NCI-H187 (cell line): ENCODE measurements at places on chromosomes 11 and 22.

DNA sequence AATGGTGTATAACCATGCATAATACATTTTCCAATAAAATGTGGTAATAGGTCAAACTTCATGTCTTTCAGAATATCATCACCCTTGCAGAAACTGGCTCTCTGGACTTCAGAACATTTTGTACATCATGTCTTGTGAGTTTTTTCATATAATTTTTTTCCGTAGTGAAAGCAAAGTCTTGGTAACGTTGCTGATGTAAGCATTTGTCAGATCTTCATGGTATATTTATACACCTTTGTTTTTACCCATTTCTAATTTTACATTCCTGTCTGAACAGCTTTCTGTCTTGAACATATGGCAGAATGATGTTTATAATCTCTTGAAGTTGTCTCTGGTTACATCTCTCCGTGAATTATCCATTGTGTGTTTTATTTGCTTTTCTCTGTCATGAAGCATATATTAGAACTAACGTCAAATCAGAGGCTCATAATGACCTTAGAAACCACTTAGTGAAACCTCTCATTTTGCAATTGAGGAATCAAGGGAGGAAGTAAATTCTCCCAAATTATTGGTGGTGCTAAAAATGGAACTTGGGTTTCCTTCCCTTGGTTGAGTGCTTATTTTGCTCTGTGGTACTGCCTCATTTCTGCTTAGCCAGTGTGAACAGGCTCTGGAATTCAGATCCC, 37.4 kb downstream of the CSRP3 start:
- DNase-seq = peak; percentile 33

DNA sequence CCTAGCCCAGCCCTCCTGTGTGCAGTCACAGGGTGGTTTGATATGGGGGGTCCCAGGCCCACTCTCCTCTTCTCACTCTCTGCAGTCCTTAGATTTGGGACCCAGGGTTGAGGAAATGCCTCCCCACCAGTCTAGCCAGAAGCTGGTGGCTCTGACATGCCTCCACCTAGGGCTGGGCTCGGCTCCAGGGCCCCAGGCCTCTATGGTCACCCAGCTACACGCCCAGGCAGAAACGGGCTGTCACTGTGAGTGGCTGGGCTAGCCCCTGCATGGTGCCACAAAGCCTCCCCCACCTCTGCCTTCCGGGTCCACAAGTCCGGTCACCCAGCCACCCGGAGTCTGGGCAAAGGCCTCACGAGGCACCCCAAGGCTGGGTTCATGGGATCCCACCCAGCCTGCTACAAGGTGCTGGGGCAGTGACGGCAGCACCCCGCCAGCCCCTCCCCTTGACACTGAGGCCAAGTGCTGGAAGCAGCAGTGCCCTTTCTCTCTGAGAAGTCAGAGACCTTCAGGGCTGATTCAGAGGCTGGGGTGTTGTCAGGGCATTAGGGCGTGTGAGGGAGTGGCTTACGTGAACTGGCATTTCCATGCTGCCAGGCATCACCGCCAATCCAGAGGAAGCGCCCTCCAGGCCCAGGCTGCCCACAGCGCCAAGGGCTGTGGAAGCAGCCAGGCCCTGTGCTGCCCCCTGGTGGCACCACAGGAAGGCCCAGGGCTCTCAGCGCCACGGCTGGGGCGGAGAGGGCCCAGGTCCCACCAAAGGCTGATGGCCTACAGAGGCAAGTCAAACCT, 638 bp upstream of the PITPNM1 start:
- DNase-seq = peak; percentile 49

GRCh38 chr11:73969991-73970800, 12.4 kb downstream of the UCP2 start:
- DNase-seq = no peak

- no peak for DNase-seq
Measured at GRCh38 chr11:92765965-92766371, 203.5 kb upstream of the MTNR1B start.

- no peak for DNase-seq
Measured at GRCh38 chr11:62560566-62561103, 13.1 kb downstream of the EEF1G start.

GRCh38 chr11:16607675-16608644, 130.5 kb upstream of the C11orf58 start:
- DNase-seq = peak; percentile 27

- no peak for DNase-seq
Measured at GRCh38 chr11:69210310-69211035, 54.7 kb downstream of the SMIM38 start.

- DNase-seq = no peak
Measured at GRCh38 chr11:16293204-16293681, 63.1 kb downstream of the SOX6 start.

DNA sequence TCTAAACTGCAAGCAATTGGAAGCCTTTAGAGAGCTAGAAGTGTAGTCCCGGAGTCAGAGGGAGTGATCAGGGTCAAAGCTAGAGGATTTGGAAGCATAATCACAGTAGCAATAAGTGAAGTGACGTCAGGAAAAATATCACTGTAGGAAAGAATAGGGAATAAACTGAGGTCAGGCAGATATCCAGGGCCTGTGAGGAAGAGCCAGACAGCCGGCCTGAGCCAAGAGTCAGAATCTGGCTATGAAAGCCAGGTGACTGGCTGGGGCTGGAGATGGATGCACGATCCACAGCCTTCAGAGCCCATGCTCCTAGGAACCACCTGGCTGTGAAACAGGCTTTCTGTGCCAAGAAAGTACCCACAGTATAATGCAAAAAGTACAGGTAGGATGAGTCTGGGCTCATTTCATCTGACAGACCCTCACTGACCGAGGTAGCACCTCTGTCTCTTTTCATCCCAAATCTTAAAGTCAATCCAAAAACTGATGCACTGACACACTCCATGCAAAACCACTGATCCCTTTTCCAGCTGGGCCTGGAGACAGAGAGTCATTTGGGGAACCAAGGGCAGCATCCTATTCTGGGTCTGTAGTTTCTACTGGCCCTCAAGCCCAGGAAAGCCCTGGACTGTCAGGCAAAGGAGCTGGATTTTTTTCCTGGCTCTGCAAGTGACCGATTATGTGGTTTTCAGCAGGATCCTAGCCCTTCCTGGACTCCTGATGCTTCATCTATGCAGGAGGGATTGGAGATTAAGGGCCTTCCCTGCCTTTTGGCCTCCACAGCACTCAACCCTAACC, 21.3 kb downstream of the TRIM66 start:
- no peak for DNase-seq

GRCh38 chr11:61635787-61636186, 44.4 kb upstream of the DAGLA start:
- no peak for DNase-seq

DNA sequence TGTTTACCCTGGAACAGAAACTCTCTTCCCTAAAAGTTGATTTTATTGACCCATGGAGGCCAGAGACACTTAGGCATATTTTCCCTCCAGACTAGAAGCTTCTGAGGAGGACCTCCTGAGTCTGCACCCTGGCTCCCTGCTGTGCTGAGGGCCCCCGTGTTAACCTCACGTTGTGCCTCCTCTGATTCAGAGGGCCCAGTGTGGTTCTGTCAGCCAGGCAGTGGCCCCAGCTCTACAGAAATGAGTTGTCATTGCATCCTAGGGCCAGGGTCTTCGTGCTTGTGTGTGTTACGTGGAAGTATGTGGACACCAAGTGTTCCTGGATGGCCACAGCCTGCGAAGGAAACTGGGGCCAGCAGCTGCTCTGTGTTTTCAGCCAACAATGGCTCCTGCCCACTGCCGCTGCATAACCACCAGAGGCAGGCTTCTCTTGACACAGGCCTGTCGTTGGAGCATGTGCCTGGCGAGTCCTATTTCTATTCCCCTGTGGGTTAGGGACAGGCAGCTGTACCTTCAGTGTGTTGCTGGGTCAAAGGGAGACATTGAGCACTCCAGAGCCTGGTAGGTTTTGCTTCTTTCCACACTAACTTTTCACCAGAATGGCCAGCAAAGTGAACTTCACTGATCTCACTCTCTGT, 44.5 kb downstream of the MED15 start:
- DNase-seq = no peak

- DNase-seq = no peak
Measured at GRCh38 chr11:66281776-66282467, 3.9 kb downstream of the CNIH2 start.

GRCh38 chr22:46064228-46064965, 85.9 kb upstream of the PPARA start:
- no peak for DNase-seq

DNA sequence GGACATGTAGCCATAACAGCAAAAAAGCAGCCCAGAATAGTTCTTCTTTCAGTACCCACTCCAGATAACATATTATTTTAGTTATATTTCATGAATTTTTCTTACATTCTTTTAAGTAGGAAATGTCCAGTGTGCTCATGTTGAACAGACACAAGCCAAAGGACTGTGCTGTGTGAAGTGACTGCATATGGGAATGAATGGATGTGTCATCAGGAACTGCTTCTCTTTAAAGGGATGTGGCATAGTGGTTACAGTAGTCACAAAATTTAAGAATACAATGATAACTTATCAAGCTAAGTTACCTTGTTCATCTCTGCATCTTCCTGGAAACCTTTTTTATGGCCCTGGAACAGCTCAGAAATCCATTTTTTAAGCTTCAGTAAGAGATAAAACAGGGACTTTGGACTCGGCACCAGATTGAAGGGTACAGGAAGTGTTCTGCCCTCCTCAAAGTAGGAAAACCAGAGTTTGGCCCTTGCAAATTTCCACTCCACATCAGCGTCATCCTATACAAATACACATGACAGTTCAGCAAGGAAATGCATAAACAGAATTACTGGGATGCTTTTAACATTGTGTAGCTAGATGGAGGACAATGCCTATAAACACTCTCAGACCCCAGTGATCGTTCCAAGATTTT, 112.8 kb downstream of the TRPC6 start:
- no peak for DNase-seq

DNA sequence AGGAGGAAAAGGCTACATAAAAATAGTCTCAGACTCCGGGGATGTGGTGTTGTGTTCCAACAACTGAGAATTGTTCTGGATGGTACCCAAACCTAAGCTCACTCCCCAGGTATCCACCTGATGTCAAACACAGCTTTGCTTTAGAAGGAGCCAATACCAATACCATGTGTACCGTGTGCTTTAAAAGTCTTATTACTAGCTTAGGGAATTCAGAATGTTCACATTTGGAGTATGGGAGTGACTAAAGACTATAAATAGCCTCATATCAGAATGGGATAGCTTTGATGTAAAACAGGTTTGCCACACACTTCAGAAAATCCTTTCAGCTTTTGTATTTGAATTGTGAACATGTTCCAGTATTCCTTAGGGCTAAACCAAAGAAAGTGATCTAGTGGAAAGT, 248.7 kb upstream of the ARHGAP42 start:
- no peak for DNase-seq

DNA sequence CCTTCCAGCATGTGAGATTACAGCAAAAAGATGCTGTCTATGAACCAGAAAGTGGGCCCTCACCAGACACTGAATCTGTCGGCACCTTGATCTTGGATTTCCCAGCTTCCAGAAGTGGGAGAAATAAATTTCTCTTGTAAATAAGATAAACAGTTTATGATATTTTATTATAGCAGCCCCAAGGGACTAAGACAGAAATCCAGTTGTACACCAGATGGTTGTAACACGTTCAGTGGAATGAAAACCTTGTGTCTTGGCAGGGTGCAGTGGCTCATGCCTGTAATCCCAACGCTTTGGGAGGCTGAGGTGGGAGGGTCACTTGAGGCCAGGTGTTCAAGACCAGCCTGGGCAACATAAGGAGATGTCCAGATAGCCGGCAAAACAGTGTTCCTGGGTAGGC, 61.8 kb downstream of the MCHR1 start:
- DNase-seq = no peak

GRCh38 chr11:36381015-36381360, 84.9 kb downstream of the PRR5L start:
- no peak for DNase-seq

- DNase-seq = no peak
Measured at GRCh38 chr11:46099963-46100316, 21.3 kb downstream of the PHF21A start.

DNA sequence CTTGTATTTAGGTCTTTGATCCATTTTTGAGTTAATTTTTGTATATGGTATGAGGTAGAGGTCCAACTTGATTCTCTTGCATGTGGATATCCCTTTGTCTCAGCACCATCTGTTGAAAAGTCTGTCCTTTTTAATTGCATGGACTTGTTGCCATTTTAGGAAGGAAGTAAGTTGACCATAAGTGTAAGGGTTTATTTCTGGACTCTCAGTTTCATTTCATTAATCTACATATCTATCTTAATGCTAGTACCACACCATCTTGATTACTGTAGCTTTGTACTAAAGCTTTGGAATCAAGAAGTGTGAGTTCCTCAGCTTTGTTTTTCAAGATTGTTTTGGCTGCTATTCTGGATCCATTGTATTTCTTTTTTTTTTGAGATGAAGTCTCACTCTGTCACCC, 31.4 kb downstream of the CBL start:
- no peak for DNase-seq

DNA sequence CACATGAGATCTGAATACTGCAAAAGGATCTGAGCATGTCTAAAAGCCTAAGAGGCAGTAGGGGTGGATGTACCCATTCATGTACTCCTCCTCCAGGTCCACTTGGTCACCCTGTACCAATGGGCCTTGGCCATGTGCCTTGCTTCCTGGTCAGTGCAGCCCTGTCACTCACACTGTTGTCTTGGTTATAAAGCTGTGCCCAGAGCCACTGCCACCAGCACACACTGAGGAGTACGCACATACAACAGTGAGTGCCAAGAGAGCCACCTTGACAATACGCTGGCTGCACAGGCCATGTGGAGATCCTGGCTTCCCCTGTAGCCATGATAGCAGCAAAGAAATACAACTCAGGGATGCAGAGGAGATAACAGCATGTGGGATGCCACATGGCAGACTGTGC, 96.4 kb upstream of the LDLRAD3 start:
- no peak for DNase-seq

DNA sequence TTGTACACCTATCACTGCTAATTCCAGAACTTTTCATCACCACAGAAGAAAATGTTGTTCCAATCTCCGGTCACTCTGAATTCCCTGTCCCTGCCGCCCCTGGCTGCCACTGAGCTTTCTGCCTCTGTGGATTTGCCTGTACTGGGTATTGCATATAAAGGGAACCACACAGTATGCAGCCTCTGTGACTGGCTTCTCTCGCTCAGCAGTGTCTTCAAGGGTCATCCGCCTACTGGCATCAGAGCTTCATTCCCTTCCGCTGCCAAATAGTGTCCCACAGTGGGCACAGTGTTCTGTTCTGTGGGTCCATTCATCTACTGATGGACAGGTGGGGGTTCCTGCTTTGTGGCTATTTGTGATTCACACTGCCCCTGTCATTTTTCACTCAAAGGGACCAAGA, 5.3 kb downstream of the DHCR7 start:
- DNase-seq = no peak

DNA sequence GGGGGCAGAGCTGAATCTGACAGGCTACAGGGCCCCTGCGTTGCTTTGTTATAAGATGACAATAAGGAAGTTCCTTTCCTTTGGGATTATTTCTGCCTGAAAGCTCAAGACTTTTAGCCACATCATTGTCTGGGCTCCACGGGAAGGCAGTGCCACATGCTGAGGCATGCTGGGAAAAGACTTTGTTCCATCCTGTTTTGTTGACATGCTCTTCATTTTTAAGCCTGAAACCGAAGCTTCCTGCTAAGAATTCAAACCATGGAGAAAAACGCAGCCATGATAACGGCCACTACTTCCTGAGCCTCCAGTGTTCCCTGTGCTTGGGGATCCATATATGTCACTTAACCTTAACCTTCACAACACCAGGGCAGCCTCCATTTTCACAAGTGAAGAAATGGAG, 5.5 kb upstream of the TCF20 start:
- DNase-seq = no peak
